ENCODE measurements at places on chromosomes 3 and 15. TPM values are rescaled to one million over a fixed set of nuclear protein-coding genes. Genes with fewer than 3 reads are reported as not detected.

DNA sequence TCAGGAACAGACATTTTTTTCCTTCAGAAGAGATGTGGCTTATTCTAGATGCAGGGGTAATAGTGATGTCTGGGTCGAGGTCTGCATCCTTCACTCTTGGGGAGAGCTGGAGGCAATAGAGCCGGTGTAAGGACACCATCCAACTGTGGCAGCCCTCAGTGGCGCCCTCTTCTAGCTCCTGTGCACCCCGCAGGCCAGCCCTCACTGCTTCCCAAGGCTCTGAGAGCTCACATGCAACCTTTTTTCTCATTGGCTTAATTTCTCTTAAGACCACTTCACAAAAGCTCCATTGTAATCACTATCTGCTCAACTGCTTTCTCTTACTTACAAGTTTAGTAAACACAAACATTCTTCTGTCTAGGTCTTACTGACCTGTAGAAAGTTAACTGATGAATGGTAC lies 3.9 kb upstream of the VPS8 start:
- no peak overlapping the region for H3K27ac ChIP-seq
- no peaks in the 10 kb centered on the region for H3K36me3 ChIP-seq
- DNase-seq: no peak
- no peaks in the 10 kb centered on the region for H3K27me3 ChIP-seq
- H3K4me1 ChIP-seq: peaks cover 12% of the 10 kb centered on the region

Gene MB21D2
- 0.66 TPM for total RNA-seq

- no peak for DNase-seq
- peaks cover 9% of the 10 kb centered on the region for H3K36me3 ChIP-seq
These were observed 26.4 kb upstream of the DOCK3 start for GRCh38 chr3:50648313-50648712.

Gene SERPINI1
- total RNA-seq: 20.0 TPM

Gene TLR9
- not detected for total RNA-seq

Gene FAM3D
- not detected for total RNA-seq

Gene PDZRN3
- total RNA-seq: 41.9 TPM

All from body of pancreas (tissue), 4 donors.